Smooth muscle cell of trachea (primary cell): ENCODE measurements at places on chromosomes 13 and 19. TPM values are rescaled to one million over a fixed set of nuclear protein-coding genes. Genes with fewer than 3 reads are reported as not detected.

The ZNF112 gene
- 7.9 and 9.6 TPM in 2 replicates for total RNA-seq

The CLDND2 gene
- not detected in 2 replicates for total RNA-seq

The PROZ gene
- not detected in 2 replicates for total RNA-seq

The MUC16 gene
- not detected in 2 replicates for total RNA-seq

The YJEFN3 gene
- 0.33 and 1.0 TPM in 2 replicates for total RNA-seq

The RUBCNL gene
- total RNA-seq = 11.2 and 17.0 TPM in 2 replicates
